ENCODE measurements at places on chromosomes 3 and 15.

- DNase-seq, result no peak
Measured at GRCh38 chr3:54045061-54045815, 77.1 kb upstream of the CACNA2D3 start.

DNA sequence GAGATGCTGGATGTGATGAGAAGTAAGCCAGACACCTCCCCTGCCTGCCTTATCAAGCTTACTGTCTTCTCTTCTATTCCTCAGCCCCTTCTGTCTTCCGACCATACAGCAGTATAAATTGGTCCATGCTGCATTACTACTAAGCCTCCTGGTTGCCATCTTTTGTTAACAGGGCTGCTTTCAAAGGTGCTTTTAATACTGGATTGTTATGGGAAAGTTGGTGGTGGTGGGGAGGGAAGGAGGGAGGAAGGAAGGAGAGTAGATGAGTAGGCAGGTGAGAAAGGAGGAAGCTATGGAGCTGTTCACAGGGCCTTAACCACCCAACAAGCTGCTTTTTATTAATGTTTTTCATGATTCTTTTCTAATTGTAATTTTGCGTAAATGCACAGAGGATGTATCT is 114.9 kb downstream of the SLC25A26 start:
- no peak for DNase-seq

DNA sequence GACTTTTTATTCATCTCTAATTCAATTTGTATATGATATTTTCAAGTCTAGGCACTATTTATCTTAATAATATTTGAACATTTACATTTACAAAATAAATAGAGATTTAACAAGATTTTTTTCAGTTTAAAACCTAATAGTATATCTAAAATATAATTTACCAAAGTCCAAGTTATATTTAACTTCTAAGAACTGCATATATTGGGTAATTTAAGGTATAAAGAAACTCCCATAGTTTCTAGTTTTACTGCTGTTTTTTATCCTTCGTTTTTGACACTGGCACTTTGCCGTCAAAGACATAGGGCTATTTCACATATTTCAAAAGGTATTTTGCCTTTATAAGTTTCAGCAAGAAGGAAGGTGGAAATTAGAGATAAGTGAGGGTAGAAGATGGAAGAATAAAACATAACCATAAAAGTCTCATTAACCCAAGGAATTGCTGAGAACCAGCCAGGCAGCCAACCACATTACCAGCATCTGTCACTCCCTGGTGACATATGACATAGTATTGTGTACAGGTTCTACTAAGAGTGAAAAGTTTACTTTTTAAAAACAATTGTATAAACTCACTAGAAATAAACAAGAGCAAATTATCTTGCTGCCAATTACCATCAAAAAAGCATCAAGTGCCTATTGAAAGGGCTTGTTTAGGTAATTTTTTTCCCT is 251.5 kb downstream of the NSUN3 start:
- DNase-seq, result no peak

GRCh38 chr3:46950650-46951241 is 25.8 kb downstream of the CCDC12 start:
- no peak for DNase-seq

DNA sequence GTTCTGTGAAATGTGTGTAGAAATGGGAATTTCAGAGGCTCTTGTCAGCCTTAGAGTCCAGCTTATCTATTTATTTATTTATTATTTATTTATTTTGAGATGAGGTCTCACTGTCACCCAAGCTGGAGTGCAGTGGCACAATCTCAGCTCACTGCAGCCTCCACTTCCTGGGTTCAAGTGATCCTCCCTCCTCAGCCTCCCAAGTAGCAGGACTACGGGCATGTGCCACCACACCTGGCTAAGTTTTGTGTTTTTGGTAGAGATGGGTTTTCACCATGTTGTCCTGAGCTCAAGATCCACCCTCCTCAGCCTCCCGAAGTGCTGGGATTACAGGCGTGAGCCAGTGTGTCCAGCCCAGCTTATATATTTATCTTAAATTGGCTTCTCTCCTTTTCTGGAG is 11.5 kb downstream of the CNOT10 start:
- no peak for DNase-seq

GRCh38 chr3:132006605-132007204 is 28.1 kb downstream of the CPNE4 start:
- no peak for DNase-seq

DNA sequence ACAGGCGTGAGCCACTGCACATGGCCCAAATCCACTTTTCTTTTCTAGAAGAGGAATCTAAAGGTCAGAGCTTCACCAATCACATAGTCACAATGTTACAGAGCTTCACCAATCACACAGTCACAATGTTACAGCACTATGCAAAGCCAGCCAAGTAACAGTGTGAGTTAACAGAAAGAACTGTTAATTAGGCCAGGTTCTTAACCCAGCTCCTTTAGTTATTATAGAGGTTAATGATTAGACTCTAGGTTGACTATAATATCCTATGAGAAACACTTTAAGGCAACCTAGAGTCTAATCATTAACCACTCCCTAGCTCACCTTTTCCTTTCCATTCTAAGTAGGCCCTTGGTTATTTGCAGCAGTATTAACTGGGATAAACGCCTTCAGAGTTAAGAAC is 54.0 kb downstream of the TASOR start:
- DNase-seq, result no peak

DNA sequence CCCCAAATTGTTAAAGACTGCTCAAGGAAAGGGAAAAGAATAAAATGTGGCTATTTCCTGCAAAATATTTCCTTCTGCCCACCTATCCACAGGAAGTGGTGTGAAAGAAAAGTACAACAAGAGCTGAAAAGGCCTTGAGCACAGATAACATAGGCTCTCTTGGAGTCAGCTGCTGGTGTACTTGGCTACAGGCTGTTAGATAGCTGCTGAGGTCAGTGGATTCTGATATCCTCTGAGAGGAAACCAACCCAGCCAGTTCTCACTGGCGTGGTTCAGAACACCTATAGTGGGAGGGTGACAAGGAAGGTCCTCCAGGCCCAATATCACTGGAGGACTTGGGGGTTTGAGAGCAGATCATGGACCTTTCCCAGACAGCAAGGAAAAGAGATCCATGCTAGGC is 124.4 kb upstream of the GAP43 start:
- DNase-seq, result no peak

DNA sequence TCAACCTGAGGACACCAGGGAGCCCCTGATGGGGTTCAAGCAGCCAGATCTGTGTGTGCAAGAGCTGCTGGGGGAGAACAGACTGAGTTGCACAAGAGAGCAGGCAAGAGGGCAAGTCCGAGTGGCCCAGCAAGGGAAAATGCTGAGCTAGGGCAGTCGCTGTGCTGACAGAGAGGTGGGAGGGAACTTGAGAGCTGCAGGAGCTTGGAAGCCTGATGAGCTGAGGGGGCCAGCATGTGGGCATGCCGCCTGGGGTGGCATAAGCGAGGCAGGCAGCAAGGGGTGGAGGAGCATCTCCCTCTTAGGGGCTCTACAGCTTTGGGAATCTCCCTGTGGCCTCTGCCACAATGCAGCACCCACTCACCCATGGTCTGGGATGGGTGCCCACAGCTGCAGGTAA is 4.7 kb upstream of the CORO2B start:
- DNase-seq, result no peak

DNA sequence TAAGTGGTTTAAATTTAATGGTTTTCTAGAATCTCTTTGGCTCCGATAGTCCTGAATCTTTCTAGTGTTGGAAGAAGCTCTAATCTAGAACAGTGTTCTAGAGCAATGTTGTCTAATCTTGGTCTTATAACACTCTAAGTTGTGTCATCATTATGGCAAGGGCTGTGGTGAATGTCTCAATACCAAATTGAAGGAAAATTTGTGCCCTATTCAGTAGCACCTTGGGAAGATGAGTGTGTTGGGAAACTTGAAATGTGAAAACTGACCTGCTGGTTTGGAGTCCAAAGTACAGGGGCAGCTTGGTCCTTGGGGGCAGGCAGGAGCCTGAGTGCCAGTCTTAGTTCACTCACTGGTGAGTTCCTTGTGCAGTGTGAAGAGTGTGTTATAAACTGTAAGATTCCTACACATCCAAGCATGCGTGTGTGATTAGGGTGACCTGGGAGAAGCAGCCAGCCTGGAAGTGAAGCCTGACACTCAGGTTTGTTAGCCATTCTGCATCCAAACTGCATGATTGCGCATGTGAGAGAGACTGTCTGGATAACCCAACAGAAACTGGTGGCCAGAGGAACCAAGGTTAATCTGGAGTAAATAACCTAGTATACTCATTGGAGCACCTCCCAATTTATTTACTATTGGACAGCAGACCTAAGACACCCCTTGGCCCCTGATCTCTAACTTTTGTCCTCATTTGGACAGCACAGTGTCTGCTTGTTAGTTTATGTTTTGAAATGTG is 14.6 kb downstream of the ZNF592 start:
- DNase-seq, result no peak

DNA sequence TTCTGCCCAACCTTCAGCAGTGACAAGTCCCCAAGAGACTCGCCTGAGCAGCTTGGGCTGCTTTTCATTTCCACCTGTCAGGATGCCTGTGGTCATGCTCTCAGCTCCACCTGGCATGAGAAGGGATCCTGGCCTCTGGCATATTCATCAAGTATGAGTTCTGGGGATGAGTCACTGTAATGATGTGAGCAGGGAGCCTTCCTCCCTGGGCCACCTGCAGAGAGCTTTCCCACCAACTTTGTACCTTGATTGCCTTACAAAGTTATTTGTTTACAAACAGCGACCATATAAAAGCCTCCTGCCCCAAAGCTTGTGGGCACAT is 3.5 kb downstream of the MYD88 start:
- DNase-seq, result no peak

DNA sequence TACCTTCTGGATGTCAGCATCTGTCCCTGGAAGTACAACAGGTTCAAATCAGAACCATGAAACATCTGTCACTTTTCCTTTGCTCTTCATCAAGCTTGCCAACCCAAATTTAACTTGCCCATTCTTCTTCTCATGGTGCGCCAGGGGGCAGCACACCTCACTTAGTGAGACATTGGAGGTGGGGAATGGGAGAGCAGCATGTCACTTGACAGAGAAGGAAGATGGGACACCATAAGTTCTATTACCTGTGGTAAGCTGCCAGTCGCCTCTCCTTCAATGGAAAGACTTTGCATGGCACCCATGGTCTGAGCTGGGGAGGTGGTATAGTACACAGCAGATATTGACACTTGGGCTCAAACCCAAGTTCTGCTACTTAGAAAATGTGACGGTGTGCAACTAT is 2.9 kb downstream of the SCN5A start:
- no peak for DNase-seq

DNA sequence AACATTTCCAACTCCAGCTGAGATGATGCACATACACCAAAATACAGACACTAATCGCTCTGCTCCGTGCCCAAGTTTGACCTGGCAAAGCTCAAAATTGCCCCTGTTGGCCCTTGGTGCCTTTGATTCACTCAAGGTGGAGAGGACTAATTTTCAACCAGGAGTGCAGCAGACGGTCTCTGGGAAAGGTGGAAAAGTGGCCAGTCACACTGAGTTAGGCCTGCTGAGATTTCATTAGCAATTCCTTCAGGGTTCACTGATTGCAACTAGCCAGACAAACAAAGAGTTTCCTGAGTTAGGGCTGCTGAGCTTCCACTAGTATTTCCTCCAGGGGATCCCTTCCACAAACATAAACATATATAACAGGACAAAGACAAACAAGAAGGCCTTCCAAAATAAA is 28.7 kb upstream of the LHFPL4 start:
- no peak for DNase-seq

- no peak for DNase-seq
Measured at GRCh38 chr3:172704001-172704400, 6.9 kb downstream of the NCEH1 start.

DNA sequence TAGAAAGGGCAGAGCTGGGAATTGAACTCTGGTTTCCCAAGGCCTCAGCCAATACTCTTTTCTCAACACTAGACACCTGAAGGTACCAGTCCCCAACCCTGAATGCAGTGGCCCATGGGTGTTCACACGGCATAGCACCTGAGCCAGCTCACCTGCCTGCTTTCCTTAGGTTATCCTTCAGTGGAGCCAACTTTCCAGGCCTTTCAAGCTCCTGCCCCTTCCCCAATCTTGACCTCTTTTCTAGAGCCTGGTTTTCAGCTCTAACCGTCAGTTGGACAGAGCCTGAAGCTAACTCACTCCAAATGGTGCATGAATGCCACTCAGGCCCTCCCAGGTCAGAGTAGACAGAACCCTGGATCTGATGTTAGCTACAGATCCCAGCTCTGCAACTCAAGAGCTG is 66.1 kb upstream of the ITGA11 start:
- DNase-seq, result no peak

- DNase-seq, result no peak
Measured at GRCh38 chr3:101303089-101303731, 17.2 kb downstream of the IMPG2 start.

DNA sequence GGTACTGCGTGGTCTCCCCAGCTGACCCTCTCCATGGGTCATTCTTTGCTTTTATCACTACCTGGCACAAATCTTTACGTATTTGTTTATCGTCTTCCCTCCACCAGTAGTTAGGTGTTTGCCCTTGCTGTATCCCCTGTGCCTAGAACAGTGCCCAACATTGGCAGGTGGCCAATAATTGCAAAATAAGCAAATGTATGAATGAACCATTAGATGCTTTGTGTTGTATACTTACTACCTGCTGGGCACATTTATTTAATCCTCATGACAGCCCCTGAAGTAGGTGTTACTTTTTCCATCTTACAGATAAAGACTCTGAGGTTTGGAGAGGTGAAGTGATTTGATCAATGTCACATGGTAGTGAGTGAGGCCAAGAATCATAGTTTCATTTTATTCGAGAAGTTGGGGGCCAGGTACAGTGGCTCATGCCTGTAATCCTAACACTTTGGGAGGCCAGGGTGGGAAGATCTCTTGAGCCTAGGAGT is 2.0 kb upstream of the TWF2 start:
- DNase-seq, result no peak

DNA sequence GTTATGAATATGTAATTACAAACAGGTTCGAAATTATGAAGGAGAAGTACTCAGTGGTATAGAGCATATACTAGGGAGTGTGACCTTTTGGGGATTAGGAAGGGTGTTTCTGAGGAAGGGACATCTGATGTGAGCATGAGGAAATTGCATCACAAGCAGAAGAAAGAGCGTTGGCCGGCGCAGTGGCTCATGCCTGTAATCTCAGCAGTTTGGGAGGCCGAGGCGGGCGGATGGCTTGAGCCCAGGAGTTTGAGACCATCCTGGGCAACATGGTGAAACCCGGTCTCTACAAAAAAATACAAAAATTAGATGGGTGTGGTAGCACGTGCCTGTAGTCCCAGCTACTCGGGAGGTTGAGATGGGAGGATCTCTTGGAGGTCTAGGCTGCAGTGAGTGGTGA is 6.9 kb downstream of the CMTM7 start:
- no peak for DNase-seq

DNA sequence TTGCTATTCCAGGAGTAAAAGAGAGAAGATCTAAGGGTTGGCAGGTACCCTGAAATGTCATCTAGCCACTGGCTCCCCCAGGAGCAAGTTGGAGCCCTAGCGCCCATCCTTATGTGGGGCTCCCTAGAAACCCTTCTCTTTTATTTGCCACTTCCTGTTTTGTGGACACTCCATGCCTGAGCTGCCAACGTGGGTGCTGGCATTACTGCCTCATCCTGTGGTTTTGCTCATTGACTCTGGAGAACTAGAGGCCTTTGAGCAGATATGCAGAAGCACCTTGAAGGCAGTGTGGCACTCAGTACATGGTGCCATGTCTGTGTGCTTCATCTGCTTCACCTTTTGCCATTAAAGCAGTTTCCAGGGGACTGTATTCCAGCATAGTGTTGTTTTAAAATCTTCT is 8.1 kb downstream of the EDEM1 start:
- no peak for DNase-seq

GRCh38 chr3:134517791-134518190 is 31.9 kb downstream of the CEP63 start:
- no peak for DNase-seq

GRCh38 chr3:78414261-78414660 is 1353.5 kb downstream of the ROBO1 start:
- DNase-seq, result no peak

Measured in left renal cortex interstitium (tissue), 4 donors.